ENCODE measurements at places on chromosomes 16 and 17.
A peak's percentile ranks its signal among the peaks of the same experiment; 100 is the strongest.

DNA sequence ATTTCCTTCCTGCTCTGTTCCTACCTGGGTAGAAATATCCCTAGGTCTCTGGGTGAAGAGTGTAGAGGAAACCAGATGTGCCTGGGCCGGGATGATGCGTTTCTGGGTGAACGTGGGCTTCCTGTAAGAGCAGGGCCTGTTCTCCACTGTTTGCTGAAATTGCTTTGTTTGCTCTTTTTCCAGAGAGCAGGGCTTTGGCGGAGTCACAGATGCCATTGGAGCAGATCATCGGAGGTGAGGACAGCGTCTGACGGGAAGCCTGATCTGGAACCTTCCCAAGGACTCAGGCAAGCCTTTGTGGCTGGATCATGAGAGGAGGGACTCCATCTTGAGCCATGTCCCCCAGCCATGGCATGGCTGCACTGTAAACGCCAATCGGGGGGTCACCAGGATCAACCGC is 15.4 kb downstream of the DHODH start:
- DNase-seq: no peak

DNA sequence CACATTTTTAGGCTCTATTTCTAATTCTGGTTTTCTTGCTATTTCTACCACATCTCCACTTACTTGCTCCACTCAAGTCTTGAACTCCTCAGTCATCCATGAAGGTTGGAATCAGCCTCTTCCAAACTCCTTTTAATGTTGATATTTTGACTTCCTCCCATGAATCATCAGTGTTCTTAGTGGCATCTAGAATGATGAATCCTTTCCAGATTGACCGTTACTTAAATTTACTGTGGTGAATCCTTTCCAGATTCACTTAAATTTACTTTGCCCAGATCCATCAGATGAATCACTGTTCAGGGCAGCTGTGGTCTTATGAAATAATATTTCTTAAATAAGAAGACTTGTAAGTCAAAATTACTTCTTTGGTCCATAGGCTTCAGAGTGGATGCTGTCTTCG is 32.4 kb downstream of the CLTC start:
- no peak for DNase-seq

GRCh38 chr17:7615265-7615747 is 609 bp upstream of the FXR2 start:
- no peak for DNase-seq

DNA sequence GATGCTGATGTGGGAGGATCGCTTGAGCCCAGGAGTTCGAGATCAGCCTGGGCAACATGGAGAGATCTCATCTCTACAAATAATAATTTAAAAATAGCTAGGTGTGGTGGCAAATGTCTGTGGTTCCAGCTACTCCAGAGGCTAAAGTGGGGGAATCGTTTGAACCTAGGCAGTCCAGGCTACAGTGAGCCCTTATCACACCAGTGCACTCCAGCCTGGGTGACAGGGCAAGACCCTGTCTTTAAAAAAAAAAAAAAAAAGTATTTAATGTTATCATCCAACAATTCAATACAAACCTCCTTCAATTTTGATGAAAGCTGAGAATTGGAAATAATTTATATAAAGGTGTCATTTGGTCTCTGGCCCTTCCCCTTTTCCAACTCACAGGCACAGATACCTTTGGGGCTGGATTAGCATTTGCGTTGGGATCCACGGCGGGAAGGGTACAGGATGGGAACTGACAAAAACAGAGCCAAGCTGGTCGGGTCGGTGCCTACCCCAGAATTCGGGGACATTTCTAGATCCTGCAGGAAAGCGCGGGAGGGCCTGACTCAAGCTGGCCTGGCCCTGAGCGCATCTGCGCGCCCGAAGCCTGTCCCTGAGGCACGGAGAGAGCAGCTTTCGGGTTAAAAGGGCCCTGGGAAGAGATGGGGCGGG is 860 bp upstream of the DCAF7 start:
- DNase-seq: no peak

DNA sequence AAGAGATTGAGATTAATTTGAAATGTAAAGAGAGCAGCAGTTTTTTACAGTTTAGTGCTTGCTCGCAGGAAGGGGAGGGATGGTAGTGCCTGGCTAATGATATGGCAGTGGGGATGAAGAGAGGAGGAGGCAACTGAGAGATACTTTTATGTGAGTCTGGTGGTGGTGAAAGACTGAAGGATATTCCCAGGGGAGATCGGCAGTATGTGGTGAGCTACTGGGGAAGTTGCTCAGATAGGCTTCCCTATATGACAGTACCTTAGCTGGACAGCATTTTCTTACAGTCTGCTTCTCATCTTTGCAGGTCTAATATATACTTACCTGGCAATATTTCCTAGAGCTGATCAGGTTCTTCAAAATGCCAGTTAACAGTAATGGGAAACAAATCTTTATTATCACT is 8.6 kb downstream of the CEP95 start:
- DNase-seq: no peak

DNA sequence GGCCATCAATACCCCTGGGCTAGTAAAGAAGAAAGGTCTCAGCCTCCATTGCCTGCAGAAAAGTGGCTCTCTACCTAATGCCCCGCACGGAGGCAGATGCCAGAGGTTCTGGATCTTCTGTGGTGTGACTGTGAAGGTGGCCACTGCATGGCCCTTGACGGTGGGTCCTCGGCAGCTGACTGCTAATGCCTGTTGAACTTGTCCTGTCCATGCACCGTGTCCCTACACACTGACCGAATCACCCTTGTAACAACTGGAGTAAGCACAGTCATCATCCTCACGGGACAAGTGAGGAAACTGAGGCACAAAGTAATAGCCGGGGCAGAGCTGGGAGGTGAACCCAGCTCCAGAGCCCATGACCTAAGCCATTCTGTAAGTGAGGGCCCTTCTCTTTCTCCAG is 48.8 kb downstream of the MYH11 start:
- DNase-seq: no peak

DNA sequence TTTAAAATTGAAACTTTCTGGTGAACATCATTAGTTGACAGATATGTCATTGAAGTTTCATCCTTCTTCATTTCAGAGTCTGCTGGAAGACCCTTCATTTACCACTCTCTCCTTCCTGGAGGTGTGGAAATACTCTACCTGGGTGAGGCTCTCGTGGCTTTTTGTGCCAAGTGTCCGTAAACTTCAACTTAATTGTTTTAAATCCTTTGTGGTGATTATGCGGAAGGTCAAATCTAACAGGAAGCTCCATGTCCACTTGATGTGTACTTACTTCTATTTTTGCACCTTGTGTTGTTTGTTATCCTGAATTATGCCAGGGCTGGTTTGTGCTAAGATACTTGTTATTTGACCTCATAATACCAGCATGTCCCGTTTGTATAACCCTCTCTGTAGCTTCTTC is 129.2 kb downstream of the WWOX start:
- no peak for DNase-seq

DNA sequence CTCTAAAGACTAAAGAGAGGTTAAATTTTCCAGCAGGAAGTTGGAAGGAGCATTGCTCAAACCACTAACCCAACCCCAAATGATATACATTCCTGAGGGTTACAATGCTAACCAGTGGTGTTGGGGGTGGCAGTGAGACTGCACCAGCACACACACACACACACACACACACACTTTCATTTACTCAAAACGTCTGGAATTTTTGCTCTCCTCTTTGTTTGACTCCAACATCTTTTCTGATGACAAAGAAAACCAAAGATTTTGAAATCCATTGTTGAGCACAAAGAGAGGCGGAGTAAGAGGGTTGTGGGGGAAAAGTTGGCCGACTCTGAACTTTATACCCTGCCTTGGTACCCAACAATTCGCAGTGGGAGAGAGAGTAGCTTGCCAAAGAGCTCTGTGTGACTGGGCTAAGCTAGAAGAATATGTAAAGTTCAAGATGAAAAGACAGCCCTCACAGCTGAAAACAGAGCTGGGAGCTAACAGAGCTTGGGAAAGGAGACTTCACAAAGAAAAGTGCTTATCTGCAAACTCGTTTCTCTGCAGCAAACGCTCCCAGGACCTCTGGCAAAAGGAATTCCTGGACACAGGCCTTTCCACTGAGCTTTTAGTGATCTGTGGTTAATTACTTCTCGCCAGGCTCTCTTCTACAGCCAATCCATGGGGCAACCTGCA is 426.0 kb upstream of the CDH11 start:
- DNase-seq: no peak

GRCh38 chr16:55323637-55324271 is at the start of gene IRX6:
IRX6 (plus strand) TSS chr16:55324203; CDS start chr16:55325092, 889 bp downstream.
- DNase-seq: no peak

GRCh38 chr16:66273053-66273452 is 93.4 kb upstream of the CDH5 start:
- no peak for DNase-seq

DNA sequence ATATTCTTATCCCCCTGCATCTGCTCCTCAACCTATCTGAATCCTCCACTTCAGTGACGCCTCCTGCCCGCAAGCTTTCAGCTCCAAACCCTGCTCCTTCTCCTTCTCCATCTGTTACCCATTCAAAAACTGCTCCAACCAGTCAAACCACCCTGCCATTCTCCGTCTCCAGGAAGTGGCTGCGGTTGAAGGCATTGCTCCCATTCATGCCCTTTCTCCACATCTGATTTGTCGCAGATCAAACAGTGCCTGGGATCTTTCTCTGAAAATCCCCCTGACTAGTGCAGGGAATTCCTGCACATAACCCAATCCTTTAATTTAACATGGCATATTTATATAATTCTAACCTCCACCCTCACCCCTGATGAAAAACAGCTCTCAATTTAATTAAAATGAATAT is 56.3 kb downstream of the SLFN5 start:
- DNase-seq: no peak

DNA sequence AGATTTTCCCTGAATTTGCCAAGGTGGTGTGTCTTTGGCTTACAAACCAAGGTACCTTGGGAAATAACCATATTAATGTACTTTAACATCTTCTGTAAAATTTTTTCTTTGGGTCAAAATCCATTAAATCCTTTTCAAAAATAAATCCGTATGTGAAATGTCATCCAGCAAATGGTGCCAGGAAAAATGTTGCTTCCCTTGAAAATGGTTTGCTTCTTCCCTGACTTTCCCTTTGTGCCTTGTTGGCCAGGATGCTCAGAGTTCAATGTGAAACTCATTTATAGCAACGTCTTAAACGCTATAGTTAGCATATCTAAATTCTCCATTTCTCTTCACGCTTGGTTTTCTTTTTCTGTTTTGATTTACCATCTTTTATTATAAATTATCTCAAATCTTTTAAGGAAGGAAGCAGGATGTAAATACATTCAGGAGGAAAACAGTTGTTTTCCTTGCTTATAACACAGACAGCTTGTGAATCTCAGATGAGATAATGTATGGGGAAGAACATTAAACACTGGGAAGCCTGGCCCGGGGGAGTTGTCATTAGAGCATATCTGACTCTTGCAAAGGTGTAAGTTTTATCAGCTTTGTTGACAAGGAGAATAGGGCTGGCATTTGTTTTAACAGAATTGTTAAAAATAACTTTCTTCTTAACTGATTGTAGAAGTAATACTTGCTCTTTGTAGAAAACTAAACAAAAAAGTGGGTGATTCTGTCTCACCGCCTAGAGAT is 42.1 kb downstream of the GPRC5B start:
- DNase-seq: no peak

- DNase-seq: no peak
Measured at GRCh38 chr16:75573955-75574354, 7.8 kb downstream of the GABARAPL2 start.

DNA sequence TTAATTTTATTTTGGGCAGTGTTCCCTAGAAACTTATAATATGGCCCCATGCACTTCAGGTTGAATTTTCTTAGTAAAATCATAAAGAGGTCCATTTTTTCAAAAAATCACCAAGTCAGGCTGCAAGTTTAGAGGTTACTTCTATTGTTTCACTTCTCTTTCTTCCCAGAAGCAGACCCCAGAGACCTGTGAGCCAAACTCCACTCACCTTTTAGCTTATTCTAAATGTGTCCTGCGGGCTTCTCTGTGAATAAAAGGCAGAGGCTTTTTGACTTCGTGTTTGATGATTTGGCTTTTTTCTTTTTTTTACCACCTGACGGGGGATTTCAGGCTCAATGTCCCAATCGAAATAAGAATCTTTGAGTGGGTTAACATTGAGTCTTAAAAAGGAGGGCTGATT is 7.4 kb downstream of the PRKCB start:
- DNase-seq: no peak

GRCh38 chr16:54930869-54931119 is 129 bp downstream of the IRX5 start:
- no peak for DNase-seq

- DNase-seq: no peak
Measured at GRCh38 chr17:28811651-28812090, 30.9 kb downstream of the FAM222B start.

- no peak for DNase-seq
Measured at GRCh38 chr16:25063865-25064264, 47.7 kb upstream of the LCMT1 start.

GRCh38 chr16:20743591-20743990 is 2.0 kb upstream of the THUMPD1 start:
- DNase-seq: no peak

DNA sequence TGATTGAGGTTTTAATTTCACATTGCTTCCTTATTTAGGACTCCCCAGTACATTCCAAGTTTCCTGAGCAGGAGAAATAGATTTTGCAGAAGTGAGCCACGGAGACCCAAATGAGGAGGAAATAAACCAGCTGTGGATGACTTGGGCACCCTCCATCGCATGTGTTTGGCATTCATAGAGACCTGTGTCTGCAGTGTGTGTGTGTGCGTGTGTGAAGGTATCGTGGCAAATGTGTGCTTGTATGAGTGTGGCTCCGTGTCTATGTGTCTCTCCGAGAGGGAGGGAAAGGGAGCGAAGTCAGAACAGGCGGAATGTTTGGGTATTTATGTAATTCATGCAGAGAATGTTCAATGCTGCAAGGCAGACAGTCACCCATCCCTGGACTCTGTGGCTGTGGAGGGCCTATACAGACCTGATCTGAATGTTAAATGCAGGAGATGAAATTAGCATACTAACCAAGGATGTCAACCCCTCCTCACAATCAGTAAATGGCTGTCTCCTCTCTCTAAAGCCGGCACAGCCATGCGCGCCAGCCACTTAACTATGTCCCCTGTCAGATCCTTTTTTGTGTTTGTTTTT is 186.0 kb upstream of the ZFHX3 start:
- no peak for DNase-seq

DNA sequence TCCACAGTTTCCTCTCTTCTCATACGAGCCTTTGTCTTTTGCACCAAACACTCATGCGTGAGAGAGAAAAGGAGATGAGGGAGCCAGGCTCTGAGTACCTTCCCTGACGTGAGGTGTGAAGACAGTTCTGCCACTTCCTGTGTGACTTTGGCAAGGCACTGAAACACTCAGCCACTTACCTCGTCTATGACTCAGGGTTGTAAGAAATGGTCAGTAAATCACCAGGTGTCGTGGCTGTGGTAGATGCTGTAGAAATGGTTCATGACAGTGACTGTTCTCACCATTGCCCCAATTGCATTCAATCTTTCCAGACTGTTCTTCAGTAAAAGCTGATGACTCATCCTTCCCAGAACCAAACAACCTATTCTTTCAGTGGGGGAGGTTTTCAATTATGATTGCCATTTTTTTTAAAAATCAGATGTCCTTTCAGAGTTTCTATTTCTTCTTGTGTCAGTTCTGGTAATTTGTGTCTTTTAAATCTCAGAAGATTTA is 49.2 kb upstream of the CBFA2T3 start:
- DNase-seq: peak; percentile 13
